Iris pigment epithelial cell (primary cell): ENCODE measurements at places on chromosomes 4 and X.

DNA sequence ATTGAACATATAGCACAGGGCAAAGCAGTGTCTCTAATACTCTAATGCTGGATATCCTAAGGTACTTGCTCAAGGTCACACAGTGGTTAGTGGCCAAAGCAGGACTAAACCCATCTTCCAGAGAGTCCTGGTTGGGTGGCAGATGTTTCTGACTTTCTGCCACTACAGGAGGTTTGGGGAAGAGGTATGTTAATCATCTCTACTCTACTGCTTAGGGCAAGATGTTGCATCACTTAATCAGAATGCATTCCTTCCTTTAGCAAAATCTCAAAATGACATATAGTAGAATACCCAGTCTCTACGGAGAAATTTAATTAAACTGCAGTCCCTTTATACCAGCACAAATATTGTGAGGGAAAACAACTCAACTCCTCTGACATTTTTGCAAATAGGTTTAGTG is 190.7 kb upstream of the FAM241A start:
- no peak for DNase-seq

DNA sequence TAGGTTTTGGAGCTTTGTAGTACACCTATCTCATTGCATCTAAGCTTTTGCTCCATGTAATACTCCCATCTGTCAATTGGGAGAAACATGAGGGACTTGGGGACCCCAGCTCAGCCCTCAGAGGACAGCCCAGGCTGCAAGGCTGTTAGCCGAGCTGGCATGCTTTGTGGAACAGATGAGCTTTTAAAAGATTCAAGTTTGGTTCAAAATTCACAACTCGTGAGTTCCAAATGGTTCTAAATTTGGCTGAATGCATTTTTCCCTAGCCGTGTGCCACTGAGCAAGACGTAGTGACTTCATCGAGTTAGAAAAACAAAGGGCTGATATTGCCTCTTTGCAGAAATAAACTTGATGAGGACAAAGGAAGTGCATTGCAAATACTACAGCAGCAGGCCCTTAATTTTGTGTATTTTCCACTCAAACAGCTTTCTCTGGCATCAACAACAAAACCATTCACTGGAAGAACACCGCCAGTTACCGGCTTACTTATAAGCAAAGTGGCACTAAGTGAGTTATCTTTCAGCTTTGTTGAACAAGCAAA is 165.0 kb upstream of the HS3ST1 start:
- DNase-seq, result no peak

DNA sequence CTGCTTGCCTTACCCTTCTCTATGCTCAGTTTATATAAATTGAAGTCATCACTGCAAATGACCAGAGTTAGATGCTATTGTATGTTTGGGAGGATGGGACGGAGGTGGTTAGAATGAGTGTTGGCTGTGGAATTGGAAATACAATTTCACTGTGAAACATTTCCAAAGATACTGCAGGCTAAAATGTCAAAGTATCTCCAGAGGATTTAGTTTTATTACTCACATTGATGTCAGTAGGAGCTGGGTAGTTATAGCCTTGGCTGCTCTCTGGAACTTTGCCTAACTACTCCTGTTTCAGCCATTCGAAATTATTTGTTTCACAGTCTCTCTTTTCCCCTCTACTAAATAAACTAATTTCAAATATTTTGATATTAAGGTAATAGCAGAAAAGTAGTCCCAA is 92.6 kb upstream of the PPP3CA start:
- peak; percentile 14 for DNase-seq

DNA sequence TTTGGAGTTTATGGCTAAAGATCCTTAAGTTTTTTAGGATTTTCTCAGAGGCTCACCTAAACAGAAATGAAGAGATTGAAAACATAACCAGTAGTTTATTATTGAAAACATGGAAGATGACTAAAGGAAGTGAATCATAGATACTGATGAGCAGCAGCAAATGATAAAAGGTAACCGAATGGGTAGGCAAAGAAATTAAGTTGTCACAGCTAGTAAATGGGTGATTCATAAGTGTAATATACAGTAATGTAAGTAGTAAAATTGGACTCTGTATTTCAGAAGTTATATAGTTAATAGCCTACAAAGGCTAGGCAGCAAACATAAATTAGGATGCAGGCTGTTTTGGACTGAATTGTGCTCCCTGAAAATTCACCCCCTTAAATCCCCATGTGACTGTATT is 59.0 kb upstream of the ADGRA3 start:
- DNase-seq, result no peak

GRCh38 chr4:138831948-138832347 is 183.6 kb upstream of the NOCT start:
- no peak for DNase-seq

DNA sequence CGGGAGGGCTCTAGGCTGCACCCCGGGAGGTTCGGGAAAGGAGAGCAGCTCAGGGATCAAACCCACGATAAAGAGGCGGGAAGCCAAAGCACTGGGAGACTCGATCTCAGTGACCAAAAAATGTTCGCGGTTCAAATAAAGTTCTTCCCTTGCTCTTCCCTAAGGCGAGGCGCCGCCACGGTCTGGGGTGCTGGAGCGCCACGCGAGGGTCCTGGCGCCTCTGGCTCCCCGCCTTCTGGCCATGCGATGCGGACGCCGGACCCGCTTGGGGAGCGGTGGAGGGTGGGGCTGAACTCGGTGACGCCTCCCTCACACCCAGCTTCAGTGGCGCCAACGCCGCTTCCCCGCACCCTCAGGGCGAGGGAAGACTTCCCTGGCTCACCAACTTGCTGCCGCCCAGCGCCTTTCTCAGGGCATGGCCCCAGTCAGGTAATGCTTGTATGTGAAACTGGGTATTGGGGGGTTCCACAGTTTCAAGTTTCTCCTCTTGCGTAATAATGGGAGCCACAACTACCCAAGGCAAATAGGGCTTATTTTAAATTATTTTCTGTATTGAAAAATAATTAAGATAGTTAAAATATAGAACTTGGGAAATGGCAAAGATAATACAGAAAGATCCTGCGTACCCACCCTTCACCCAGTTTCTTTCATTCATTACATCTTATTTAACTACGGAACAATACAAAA is at the start of gene QRFPR:
Gene QRFPR (minus strand): TSS at position 243 of the 687 bp plus-strand sequence. CDS start 371 bp downstream, outside the sequence.
- no peak for DNase-seq

- DNase-seq, result no peak
Measured at GRCh38 chr4:146927695-146928094, 18.0 kb downstream of the TTC29 start.

DNA sequence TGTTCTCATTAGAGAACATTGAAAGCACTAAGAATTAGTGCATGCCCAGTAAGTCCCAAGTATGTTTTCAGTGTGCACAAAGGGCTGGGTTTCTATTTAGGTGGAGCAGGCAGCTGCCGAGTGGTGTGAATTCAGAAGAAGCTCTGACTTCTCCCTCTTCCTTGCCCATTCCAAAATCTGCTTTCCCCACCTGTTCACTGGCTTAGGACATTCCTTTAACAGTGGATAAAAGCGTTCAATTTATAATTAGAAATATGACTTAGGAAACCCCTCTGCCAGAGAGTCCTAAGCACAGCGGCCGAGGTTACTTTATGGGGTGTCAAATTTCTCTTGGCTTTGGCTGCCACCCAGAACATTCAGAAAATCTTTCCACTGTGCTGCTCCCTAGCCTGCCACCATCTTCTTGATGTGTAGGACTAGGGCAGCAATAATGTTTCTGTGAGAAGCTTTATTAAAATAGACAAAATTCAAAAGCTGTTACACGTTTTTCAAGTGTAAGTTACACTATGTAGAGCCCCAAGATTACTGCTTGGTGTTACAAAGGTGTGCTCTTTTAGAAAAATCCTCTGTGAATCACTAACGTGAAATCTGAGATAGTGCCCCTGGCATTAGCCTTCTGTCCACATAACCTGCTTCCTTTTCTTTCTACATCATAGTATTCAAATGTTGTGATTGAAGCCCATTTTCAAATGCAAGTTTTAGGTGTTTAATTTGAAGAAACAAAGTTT is 191.6 kb upstream of the ANKRD50 start:
- DNase-seq, result peak; percentile 85

DNA sequence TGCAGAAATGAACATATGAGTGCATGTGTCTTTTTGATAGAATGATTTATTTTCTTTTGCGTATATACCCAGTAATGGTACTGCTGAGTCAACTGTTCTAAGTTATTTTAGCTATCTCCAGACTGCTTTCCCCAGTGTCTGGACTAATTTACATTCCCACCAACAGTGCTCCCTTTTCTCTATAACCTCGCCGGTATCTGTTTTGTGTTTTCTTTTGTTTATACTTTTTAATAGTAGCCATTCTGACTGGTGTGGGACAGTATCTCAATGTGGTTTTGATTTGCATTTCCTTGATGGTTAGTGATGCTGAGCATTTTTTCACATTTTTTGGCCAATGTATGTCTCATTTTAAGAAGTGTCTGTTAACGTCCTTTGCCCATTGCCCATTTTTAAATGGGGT is 218.6 kb upstream of the KCNIP4 start:
- DNase-seq, result no peak

DNA sequence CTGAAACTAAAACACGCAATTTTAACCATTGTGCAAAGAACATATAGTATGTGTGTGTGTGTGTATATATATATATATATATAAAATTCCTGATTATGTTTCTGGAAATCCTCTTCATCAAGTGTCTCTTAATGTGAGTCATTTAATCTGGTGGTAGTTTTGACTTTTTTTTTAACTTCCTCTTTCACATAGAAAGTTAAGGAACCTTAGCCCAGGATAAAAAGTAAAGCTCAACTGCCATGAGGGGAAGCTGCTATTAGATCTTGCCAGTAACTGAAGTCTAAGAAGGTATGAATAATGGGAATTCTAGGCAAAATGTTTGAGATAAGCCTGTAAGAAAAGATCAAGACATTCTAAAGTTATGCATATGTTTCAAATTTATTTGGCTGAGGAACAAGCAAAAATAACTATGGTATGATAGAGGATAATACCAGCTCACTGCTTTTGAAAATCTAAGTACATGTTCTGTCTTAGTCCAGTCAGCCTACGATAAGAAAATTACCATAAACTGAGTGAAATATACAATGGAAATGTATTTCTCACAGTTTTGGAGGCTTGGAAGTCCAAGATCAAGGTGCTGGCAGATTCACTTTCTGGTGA is 757.0 kb downstream of the TRAM1L1 start:
- no peak for DNase-seq

DNA sequence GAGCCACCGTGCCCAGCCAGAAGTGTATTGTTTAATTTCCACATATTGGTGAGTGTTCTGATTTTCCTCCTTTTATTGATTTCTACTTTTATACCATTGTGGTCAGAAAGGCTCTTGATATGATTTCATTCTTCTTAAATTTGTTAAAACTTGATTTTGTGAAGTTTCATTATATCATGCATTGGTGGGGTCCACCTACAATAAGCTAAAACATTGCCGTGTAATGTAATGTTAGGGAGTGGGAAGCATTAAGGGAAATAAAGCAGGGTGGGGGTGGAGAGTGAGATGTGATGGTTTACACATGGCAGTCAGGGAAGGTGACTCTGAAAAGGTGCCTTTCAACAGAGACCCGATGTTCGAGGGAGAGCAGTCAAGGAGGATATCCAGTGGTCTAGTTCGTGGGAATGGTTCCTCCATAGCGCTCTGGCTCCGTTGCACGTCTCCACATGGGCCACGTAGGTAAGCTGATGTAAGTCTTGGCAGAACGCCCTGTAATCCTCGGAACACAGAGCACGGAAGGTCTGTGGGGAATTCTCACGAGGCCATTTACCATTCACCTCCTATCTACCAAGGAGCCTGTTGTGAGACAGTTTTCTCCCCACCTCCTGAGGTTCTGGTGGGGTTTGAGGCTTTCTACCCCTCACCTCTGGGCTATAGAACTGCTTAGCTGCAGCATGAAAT is 7.7 kb upstream of the WDR13 start:
- no peak for DNase-seq
